ENCODE measurements at places on chromosomes 5 and 9. TPM values are rescaled to one million over a fixed set of nuclear protein-coding genes. Genes with fewer than 3 reads are reported as not detected.

GRCh38 chr9:129102791-129103594 is 7.6 kb downstream of the CRAT start:
- H3K4me3 ChIP-seq = no peak overlapping the region
- no peak for DNase-seq
- H3K27ac ChIP-seq = no peak overlapping the region
- no peaks in the 10 kb centered on the region for H3K4me1 ChIP-seq
- no peaks in the 10 kb centered on the region for H3K27me3 ChIP-seq

GRCh38 chr5:151075698-151076331 is 5.0 kb downstream of the TNIP1 start:
- peaks cover 32% of the 10 kb centered on the region for H3K4me1 ChIP-seq
- no peak for DNase-seq
- no peaks in the 10 kb centered on the region for H3K36me3 ChIP-seq

GRCh38 chr9:9752722-9753121 is 860.1 kb downstream of the PTPRD start:
- H3K36me3 ChIP-seq = no peaks in the 10 kb centered on the region
- H3K27ac ChIP-seq = no peak overlapping the region

TMEM252 gene
- not detected for total RNA-seq

ARHGEF37 gene
- total RNA-seq = 51.0 TPM

Measured in sigmoid colon (tissue), 7 donors.